ENCODE measurements at places on chromosomes 7 and 10.

DNA sequence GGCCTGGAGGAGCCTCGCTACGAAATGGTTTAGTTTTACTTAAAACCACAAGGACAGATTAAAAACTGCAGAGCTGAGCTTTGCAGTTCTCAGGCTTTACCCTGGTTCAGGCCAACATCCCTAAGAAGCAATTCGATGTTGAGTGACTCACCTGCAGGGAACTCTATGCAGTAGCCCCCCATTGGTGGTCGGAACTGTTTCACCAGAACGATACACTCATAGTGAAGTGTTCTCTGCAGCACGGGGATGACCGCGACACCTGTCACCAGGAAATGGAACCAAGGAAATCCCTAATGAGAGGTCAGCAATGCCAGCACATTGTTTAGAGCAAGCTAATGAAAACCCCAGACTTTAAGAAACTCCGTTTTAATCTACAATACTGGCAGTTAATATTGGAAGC, 18.0 kb downstream of the NUDT5 start:
- DNase-seq: no peak

DNA sequence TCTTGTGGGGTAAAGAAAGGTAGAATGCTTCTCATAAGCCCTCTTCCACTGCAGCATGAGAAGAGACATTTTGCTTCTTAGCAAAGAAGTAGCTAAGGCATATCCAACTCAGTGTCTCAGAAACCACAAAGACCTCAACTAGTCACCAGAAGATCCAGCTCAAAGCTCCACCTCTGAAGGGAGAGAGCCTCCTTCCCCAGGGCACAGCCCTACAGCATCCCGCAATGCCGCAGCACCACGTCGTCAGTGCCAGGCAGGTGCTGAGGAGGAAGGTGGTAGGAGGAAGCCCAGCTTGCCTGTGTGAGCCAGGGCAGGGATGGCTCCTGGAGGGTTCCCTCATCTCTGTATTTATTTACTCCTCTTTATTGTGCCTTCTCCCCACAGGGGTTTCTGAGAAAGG, 385.6 kb upstream of the NPVF start:
- no peak for DNase-seq

- no peak for DNase-seq
Measured at GRCh38 chr10:116170815-116171250, 102.2 kb downstream of the GFRA1 start.

DNA sequence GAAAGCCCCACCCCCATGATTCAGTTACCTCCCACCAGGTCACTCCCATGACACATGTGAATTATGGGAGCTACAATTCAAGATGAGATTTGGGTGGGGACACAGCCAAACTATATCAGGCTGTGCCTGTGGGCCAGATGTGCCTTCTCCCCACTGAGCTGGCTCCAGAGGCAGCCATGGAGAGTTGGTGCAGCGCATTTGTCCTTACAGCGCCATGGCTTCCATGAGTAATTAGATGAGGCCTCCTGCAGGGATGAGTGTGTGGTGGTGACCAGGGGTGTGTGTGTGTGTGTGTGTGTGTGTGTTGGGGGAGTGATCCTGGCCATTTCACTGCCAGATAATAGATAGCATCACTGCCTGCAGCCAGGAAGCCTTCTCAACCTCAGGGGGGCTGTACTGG, 94.6 kb downstream of the FANK1 start:
- no peak for DNase-seq

- no peak for DNase-seq
Measured at GRCh38 chr10:12501324-12501723, 152.0 kb downstream of the CAMK1D start.

GRCh38 chr7:85115006-85115405, 71.8 kb downstream of the SEMA3D start:
- no peak for DNase-seq
